ENCODE measurements at places on chromosomes 7 and 10. TPM values are rescaled to one million over a fixed set of nuclear protein-coding genes. Genes with fewer than 3 reads are reported as not detected.

- DNase-seq, result no peak
Observed at GRCh38 chr7:6612819-6613218, 2.6 kb upstream of the ZNF853 start.

DNA sequence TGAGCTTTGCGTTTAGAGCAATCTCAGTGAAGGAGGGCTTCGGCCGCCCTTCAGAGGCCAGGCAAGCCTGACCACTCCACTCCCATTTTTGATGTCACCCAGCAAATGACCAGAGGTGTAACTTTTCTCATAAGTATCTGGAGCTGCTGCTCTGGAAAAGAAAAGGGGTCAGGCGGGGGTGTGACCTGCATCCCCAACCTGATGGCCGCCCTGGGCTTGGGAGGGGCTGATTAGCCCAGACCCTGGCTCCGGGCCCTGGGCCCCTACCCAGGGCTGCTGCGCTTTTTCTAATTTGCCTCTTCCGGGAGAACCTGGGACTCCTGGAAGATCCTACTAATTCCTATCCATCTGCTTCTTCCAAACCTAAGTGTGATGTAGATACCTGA lies 9.6 kb upstream of the EBF3 start:
- no peak for DNase-seq

TMEM229A gene
- 0.08 TPM for polyA plus RNA-seq

DNA sequence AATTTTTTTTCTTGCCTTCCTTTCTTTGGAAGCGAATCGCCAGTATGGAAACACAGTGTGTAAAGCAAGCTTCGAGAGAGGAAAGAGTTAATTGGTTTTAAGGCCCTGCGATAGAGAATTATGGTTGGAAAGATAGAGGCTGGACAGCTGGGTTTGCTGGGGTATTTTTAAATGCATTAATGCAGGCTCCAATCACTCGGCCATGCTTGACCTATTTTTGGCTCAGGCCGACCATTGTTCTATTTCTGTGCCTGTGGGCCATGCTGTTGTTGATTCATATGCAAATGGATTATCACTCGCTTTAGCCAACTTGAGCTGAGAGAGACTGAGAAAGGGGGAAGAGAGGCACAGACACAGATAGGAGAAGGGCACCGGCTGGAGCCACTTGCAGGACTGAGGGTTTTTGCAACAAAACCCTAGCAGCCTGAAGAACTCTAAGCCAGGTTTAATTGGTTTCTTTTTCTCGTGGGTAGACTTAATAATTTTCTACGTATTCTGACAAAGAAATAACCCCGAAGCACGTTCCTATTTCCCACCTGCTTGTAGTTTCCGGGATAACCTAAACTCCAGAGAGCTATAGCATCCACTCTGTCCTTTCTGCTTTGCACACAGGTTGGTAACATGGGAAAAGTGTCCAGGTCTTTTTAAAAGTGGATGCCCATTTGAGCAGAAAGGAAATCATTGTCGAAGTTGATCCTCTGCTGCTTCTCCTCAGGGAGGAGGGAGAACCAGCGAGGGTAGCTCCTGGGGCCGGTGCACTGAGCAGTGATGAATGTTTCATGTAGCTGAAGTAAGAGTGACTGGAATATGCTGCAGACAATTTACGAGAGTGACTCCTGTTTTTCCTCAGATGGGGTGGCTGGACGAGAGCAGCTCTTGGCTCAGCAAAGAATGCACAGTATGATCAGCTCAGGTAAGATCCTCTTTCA lies at the start of gene HDAC9:
Gene HDAC9 (plus strand): TSS at position 338 of the 929 bp plus-strand sequence. CDS start 554 bp downstream, at position 892.
- peak; percentile 58 for DNase-seq

GNAT3 gene
- not detected for polyA plus RNA-seq

DNA sequence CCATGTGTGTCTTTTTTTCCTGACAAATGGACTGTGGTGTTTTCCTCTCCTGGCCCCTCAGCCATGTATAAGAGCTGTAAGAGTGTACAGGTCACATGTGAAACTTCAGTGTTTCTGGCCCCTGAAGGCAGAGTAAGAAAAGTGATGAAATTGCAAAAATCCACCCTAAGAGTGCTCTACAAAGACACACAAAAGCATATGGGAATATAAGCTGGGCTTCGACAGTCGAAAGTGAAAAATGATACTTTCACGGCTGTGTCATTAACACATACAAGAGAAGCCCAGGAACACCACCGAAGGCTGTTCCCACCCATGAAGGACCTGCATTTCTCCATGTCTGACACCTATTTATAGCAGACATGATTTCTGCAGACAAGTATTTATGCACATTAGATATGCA lies 192.2 kb downstream of the PARD3 start:
- DNase-seq, result no peak

SFTPA1 gene
- polyA plus RNA-seq, result 0.04 TPM

DNA sequence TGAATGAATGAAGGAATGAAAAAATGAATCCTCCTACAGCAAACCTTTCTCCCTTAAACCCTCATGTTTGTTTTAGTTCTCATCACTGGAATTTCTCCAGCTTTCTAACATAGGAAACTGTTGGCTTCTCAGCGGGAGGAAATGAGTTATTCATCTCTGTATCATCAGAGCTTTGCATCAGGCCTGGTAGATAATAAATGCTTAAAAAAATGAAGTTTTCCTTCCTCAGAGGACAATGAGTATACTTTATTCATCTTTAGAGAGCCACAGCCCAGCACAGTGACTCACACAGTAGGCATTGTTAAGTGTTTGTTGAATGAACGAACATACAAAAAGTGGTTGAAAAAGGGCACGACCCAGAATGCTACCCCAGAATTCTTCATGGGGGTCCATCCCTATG lies 62.6 kb downstream of the COL13A1 start:
- DNase-seq, result no peak

DNA sequence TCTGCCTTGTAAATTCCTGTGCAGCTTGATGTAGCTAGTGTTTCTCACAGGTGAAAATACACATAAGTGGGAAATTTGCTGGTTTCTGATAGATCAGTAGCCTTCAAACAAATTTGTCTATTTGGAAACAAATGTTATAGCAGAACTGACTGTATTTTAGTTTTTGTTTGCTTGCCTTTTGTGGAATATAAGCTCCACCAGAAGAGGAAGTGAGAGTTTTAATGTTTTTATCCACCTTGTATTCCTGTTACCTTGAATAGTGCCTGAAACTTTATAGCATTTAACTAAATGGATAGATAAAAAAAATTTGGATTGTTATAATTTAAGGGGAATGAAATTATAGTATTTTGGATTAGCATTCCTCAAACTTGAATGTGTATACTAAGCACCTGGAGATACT lies 9.8 kb downstream of the WAC start:
- no peak for DNase-seq

DNA sequence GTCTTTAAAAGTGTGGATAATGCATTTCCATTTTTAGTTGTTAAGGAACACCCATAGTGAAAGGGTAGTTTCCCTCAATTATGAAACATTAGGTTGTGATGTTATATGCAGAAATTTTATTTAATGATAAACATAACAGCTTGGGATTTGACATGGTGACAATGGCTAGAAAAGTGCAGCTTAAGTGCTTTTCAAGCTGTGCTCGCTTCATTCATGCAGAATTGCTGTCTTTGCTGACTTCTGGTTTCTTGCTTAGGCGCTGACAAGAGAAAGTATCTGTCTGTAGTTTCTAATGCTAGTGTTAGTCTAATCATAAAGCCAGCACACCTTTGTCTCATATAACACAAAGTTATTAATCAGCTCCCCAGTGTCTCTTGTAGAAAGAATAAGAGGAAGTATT lies 170.0 kb downstream of the ARL5B start:
- no peak for DNase-seq

DNA sequence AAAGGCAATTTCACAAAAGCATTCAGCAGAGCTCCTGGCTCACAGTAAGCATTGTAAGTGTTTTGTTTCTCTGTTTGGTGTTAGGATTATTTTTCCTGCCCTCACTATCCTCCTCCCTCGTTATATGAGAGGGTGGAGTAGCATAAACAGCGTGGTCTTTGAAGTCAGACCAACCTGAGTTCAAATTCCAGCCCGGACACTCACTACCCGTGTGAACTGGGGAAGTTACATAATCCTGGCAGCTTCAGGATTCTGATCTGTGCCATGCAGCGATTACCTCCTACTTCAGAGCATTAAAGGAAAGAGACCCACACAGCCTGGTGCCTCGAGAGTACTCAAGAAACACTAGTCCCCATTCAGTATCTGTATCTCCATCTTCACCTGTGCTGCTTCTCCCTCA lies 386.5 kb downstream of the INHBA start:
- no peak for DNase-seq

GRCh38 chr10:79562135-79562756 lies 2.0 kb upstream of the SFTPA2 start:
- peak; percentile 57 for DNase-seq

ZCCHC24 gene
- 22.5 TPM for polyA plus RNA-seq
